SW 1271 (cell line): ENCODE measurements at places on chromosomes 11 and 22.
A peak's percentile ranks its signal among the peaks of the same experiment; 100 is the strongest.

DNA sequence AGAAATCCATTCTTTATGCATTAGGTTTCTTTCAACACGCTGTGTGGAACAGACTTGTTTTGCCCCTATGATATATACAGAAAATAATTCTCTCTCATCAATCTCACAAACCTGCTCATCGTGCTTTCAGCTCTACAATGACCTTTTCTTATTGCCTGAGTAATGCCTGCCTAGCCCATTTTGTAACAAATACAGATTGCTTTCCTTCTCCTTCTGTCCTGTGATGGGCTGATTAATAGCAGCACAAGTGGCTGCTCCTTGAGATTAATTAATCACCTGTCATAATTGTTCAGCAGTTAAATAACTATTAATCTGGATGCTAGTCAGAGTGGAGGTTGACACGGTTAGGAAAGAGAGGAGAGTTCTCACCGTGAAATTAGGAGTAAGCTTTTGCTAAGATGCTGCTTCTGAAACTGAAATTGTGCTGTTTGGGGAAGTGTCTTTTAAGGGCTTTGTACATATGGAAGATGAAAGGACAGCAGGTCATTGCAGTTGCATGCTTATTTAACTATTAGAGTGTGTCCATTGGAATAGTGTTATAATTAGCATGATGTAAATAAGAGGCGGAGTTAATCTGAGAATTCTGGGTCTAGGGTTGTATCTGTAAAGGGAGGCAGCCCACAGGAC is 1430.5 kb downstream of the FAM181B start:
- no peak for DNase-seq

- no peak for DNase-seq
Measured at GRCh38 chr11:85407648-85408047, 219.5 kb downstream of the DLG2 start.

DNA sequence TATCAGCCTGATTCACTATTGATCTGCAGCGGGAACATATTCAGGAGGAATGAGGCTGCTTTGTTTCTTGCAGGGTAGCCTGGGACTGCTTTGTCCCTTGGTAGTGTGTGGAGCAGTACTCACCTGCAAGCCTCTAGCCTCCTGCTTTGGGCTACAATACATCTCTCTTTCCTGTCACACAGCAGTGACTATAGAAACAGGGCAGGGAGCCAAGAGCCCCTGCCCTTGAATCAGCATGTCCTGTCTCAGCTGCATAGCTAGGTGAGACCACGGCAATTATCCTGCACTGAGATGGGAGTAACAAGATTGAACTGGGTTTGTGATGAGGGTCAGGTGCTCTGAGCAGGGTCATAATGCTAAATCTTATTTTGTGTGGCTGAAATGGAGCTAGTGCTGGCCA is 191.9 kb downstream of the NELL1 start:
- DNase-seq: no peak

- no peak for DNase-seq
Measured at GRCh38 chr22:37716708-37717107, 19.9 kb downstream of the TRIOBP start.

GRCh38 chr11:8309311-8309710 is 45.6 kb upstream of the LMO1 start:
- DNase-seq: no peak

- DNase-seq: no peak
Measured at GRCh38 chr22:44455151-44455962, 42.7 kb downstream of the RTL6 start.

- peak; percentile 6 for DNase-seq
Measured at GRCh38 chr11:36540998-36541397, 26.8 kb upstream of the RAG1 start.

- no peak for DNase-seq
Measured at GRCh38 chr11:63805844-63806415, 7.3 kb upstream of the SPINDOC start.

- DNase-seq: no peak
Measured at GRCh38 chr11:14075118-14076078, 112.9 kb downstream of the SPON1 start.

GRCh38 chr11:17544181-17544622 is at the start of gene USH1C:
TSS of gene USH1C (minus strand) at chr11:17544416. CDS start at chr11:17544307, 109 bp downstream.
- peak; percentile 8 for DNase-seq

DNA sequence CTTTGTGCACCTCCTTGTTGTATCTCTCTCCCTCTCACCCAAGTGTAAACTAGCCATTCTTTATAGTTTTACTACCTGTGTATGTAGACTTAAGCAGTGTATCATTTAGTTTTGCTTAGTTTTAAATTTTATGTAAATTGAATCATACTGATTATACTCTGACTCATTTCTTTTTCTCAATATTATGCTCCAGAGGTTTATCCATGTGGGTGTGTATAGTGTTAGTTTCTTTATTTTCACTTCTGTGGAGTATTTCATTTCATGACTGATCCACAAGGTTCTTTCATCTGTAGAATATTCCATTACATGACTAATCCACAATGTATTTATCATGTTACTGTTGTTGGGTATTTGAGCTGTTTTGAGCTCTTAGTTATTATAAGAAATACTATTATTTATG is 62.0 kb downstream of the CCDC34 start:
- DNase-seq: no peak

DNA sequence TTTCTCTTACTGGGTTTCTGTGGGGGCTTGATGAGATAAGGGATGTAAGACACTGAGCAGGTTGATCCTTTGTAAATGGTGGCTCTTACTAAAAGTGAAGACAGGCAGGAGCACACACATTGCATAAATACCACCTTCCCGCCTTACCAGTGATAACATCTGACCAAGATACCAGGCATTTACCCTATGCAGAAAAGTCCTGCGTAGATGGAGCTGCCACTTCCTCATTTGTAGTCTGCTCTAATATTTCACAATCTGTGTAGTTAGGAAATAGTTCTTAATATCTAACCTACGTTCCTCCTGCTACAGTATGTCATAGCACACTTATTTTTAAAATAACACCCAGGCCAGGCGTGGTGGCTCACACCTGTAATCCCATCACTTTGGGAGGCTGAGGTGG is 23.9 kb upstream of the SWAP70 start:
- no peak for DNase-seq

- DNase-seq: no peak
Measured at GRCh38 chr11:117684731-117685130, 112.3 kb downstream of the DSCAML1 start.

DNA sequence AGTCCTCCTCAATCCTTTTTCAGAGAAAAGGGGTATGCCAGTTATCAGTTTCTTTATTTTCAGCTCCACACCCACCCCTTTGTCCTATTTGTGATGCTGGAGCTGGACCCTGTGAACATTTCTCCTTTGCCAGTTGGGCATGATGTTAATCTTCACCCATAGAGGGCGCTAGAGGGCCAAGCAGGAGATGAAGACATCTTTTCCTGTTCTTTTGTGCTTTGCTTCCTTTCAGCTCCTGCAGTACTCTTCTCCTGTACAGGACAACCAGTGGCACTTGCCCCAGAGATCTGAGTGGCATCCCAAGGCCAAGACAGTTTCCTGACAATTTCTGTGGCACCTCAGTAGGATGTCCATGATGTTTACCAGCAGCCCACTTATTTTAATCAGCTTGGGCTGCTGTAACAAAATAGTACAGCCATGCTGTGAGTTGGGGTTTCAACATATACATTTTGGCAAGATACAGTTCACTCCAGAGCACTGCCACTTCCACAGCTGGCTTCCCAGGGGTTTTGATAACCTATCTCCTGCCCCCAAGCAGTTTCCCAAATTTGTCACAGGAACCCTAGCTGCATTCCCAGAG is 4.6 kb downstream of the SAA2 start:
- DNase-seq: no peak

GRCh38 chr11:12229450-12230229 is 119.2 kb downstream of the MICAL2 start:
- DNase-seq: no peak

- no peak for DNase-seq
Measured at GRCh38 chr11:71477641-71478527, 24.9 kb downstream of the NADSYN1 start.

GRCh38 chr11:45278714-45279113 is 7.4 kb downstream of the SYT13 start:
- no peak for DNase-seq

- DNase-seq: no peak
Measured at GRCh38 chr11:84887055-84887629, 740.0 kb downstream of the DLG2 start.

DNA sequence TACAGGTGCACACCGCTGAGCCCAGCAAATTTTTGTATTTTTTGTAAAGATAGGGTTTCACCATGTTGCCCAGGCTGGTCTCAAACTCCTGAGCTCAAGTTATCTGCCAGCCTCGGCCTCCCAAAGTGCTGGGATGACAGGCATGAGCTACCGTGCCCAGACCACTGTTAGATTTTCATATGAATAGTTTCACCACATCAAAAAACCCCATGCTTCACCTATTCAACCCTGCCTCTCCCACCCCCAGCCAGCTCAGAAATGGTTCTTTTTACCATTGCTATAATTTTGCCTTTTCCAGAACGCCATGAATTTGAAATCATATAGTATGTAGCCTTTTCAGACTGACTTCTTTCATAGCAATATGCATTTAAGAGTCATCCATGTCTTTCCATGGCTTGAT is 37.9 kb downstream of the CDPF1 start:
- no peak for DNase-seq

- no peak for DNase-seq
Measured at GRCh38 chr11:130369713-130370112, 55.0 kb upstream of the ZBTB44 start.

DNA sequence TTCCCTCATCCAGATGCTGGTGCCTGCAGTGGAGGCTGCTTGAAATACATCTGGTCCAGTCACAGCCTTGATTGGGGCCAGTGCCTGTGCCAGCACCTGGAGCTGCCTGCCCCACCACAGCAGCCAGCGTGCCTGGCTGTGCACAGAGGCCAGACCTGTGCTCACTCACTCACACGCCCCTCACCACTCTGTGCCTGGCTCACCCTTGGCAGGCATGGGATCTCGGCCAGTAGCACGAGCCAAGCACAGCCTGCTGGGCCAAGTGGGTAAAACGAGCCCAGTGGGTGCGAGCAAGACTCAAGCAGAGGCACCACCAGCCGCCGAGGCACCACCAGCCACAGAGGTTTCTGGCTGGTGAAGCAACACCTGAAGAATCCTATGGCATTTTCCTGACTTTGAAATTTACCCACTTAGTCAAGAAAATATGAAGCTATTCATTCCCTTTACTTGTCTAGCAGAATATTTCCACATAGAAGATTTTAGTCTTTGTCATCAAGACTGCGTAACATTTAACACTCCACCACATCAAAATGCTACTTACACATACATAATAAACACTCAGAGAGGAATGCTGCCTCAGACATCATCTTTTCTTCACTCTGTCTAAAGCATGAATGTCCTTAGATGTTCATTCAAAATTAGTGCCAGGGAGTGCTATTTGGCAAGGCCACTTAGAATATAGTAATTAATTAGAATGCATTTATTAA is 424.3 kb upstream of the FAT3 start:
- DNase-seq: no peak

GRCh38 chr11:113885897-113886296 is 10.5 kb upstream of the USP28 start:
- DNase-seq: no peak

GRCh38 chr22:45278125-45278524 is 6.6 kb upstream of the UPK3A start:
- no peak for DNase-seq

DNA sequence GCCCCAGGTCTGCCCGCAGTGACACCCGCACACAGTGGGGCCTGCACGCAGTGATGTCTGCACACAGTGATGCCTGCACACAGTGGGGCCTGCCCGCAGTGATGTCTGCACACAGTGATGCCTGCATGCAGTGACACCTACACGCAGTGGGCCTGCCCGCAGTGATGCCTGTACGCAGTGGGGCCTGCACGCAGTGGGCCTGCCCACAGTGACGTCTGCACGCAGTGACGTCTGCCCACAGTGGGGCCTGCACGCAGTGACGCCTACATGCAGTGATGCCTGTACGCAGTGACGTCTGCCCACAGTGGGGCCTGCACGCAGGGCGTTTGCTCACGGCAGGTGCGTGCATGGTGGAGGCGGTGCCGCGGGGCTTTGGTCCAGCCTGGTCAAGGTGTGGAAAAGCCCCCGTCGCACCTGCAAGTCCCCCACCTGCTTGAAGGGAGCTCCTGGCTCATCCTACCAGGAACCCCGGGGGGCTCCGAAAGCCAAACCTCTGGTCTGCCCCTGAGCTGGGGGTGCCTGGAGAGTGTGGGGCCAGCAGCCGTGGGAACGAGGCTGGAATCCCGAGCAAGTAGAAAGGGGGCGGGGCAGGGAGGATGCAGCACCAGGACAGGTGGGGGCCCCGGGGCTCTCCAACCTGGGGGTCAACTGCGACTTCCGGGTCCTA is 8.9 kb upstream of the SYT8 start:
- DNase-seq: no peak

GRCh38 chr11:100791103-100791502 is 104.0 kb downstream of the ARHGAP42 start:
- DNase-seq: no peak

DNA sequence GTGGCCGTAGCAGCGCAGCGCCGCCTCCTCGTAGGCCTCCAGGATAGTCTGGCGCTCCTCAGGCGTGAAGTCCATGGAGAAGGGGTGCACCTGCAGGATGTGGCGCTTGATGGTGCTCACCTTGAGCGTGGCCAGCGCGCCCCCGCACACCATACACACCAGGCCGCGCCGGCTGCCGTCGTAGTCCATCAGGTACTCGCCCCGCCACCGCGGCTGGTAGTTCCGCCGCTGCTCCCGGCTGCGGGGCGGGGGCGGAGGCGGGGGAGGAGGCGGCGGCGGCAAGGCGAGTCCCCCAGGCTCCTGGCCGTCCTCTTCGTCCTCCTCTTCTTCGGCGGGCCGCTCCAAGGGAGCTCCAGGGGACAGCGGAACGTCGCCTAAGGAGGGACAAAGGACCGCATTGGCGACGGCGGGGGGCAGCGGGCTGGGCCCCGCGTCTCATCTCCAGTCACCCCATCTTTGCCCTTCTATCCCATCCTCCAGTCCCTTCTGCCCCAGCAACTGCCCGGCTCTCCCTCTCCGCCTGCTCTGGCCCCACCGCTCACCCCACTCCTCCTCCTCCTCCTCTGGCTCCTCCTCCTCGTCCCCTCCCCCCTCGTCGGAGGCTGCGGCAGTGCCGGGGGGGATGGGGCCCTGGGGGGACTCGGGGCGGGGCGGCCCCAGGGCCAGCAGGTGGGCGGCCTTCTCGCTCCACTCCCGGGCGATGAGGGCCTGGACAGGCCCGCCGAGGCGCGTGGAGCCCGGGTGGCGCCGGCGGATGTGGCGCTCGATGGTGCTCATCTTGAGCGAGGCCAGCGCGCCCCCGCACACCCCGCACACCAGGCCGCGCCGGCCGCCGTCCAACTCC is 4.9 kb downstream of the ZFTA start:
- DNase-seq: no peak

- no peak for DNase-seq
Measured at GRCh38 chr11:59272771-59273372, 60.1 kb upstream of the MPEG1 start.
